ENCODE measurements at places on chromosomes 5 and 9.

- no peak for DNase-seq
Measured at GRCh38 chr5:151699071-151699901, 12.6 kb upstream of the SPARC start.

DNA sequence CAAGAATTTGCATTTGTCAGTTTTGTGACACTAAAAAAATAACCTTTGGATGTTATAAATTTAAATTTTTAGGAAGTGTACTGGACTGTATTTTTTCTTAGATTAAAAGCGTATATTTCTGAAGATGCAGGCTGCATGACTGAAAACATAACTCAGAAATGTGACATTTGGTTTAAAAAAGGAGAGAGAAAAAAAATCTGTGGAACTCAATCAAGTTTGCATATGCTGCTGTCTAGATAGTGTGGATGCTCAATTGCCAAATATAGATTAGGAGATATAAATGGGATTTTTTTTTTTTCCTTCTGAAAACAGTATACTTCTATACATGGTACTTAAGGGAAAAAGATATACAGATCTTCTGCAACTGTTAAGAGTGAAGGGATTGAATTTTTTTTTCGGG lies 402.3 kb downstream of the TAF11L14 start:
- no peak for DNase-seq

DNA sequence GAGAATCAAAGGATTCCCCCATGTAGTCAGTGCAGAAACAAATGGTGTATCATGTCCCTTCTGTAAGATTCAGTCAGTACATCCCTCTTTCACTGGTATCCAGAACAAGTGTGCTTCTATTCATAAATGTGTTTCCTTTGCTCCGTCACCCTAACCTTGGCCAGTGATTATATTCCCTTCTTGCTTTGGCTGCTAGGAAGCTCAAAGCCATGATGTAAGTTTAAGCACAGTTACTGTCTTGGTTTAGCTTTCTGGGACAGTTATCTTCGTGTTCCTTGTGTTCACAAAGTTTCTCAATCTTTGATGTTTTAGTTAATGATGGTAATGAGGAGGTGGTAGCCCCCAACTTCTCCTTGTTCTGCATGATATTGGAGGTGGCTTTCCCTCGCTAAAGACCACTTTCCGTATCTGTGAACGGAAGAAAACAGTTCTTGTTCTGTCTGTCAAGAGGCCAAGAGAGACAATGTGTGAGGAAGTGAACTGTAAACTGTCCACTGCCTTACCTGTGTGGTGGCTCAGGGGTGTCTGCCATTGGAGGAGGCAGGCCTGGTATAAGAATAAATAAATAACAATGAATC lies 2.2 kb upstream of the AMBP start:
- DNase-seq, result no peak

DNA sequence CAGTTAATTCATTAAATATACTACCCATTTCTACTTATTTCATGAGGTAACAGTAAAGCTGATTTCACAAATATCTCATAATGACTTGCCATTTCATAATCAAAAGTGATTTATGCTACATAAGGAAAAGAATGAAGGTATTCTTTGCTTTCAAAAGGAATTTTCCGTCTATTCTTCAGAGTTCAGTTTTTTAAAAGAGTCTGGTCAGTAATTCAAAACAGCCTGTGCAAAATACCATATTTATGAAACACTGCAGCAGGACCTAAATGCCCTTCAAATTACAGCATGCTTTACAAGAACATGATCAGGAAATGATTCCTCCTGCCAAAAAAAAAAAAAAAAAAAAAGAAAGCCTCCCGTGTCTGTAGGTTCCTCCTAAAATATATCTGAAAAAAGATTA lies 154.7 kb downstream of the KIAA0825 start:
- DNase-seq, result no peak
